Fibroblast of skin of right quadriceps (primary cell): ENCODE measurements at places on chromosomes 7 and 10.

DNA sequence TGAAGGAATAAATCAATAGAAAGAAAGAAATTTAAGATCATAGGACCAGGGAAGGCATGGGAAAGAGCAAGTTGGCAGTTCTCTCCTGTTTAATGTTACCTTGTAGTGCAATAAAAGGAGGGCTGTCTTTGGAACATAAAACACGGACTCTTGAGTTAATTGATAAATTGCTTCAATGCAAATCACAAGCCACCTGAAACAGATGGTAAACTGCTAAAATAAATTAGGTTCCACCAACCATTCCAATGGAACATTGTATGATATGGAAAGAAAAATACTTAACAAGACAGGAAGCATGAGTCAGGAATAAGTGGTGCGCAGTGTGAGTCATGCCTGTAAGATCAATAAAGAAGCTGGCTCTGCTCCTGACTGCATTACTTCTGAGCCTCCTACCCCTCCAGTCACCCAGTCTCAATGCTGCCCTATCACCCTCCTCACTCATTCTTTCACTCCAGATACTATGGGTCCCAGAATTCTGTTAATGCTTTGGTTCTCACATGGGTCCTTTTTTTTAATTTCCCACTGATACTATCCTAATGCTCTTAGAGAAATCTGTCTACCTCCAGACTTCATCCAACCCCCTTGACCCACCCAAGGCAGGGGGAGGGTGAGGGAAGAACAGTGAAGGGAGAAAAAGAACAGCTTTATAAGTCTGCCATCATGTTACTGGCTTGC is 78.9 kb downstream of the LRRC17 start:
- DNase-seq, result peak; percentile 95

GRCh38 chr7:69504733-69505420 is 93.4 kb upstream of the AUTS2 start:
- DNase-seq, result no peak

- no peak for DNase-seq
Measured at GRCh38 chr10:44390585-44391072, 5.7 kb upstream of the CXCL12 start.

- DNase-seq, result peak; percentile 73
Measured at GRCh38 chr10:88553116-88553752, 29.9 kb downstream of the RNLS start.

DNA sequence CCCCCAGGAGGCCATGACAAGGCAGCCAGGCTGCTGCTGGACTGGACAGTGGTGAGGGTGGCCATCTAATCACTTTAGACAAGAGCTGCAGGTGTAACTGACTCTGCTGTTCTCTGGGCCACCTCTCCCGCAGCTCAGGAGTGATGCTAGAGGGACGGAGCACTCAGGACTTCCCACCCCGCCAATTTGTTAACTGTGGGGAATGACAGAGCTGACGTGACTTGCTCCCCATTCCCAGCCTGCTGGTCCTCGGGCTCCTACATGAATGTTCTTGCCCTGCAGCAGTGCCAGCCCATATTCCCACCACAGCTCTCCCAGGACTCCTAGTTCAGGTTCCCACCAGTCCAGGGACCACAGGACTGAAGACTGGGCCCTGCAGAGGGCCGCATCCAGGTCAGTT is 16.7 kb upstream of the NPFFR1 start:
- no peak for DNase-seq

DNA sequence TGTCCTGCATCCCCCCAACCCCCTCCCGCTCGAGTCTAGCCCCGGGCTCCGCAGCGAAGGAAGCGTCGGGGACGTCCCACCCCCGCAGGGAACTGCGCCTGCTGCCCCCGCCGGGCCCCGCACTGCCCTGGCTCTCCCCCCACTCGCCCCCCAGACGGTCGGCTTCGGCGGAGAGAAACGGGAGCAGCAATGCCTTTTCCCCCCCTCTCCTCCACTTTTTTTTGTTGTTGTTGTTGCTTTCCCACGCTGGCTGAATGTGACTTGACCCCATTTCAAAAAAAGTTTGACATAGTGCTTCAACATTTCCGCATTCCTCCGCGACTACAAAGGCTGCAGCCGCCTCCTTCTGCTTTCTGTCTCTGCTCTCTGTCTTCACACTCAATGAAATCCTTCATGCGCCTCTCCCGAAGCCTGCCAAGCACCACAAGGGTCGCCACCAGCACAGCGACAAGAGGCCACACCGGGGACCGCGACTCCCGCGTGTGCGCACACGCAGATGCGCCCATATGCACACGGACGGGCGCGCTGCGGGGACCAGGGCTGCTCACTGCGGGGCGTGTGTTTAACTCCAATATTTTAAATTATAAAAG is 1.0 kb downstream of the CDK6 start:
- peak; percentile 80 for DNase-seq

DNA sequence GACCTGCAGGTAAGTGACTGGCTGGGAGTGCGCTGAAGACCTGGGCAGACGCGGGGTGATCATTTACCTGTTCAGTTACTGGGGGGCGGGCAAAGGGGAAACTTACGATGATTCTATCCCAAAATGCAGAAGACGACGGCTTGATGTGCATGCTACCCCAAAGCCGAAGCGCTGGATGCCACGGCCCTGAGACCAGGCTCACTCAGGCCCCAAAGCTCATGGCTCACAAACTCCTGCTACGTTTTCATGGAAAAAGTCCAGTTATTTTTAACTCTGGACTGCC is 200.6 kb downstream of the DIP2C start:
- no peak for DNase-seq

DNA sequence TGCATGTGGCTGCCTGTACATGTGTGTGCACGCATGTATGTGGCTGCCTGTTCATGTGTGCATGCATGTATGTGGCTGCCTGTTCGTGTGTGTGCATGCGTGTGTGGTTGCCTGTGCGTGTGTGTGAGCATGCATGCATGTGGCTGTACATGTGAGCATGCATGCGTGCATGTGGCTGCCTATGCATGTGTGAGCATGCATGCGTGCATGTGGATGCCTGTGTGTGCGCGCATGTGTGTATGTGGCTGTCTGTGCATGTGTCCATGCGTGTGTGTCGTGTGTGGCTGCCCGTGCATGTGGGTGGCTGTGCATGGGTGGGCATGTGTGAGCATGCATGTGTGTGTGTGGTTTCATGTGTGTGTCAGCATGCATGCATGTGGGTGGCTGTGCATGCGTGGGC is 218.3 kb downstream of the ELFN1 start:
- DNase-seq, result no peak

GRCh38 chr7:41161041-41161587 is 541.8 kb downstream of the INHBA start:
- no peak for DNase-seq

- peak; percentile 87 for DNase-seq
Measured at GRCh38 chr7:12709726-12710502, 22.5 kb downstream of the ARL4A start.
